Fibroblast of lung (primary cell): ENCODE measurements at places on chromosomes 13 and 19.
A peak's percentile ranks its signal among the peaks of the same experiment; 100 is the strongest.

- no peak for DNase-seq
Measured at GRCh38 chr13:59566561-59566960, 597.2 kb downstream of the DIAPH3 start.

DNA sequence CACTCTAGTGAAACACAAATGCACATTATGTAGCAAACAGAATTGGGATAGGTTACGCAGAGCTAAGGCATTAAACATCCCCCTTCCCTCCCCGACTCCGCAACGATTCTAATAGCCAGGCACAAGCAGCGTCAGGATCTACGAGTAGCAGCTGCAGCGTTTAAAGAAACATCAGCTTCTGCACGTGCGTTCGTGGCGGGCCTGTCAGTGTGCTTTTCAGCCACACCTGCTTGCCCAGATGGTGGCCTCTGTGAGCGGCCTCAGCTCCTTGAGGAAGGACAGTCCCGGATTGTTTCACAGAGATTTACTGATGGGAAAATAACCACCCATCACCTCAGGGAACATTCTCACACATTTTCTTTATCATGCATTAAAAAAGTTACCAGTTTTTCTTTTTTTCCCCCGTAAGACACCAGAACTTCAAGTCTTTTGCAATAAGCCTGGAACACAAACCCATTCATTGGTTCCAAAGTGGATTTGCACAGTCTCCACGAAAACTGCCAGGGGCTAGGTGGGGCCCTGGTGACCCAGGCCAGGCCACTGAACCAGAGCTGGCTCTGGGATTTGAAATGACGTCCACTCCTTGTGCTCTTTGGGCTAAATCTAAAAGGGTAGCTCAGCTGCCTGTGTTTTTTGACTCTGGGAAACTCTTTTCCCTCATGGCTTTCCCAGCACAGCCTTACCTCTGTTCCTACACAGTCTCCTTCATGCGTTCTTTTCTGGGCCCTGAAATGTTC, 325.5 kb downstream of the KCNRG start:
- DNase-seq, result peak; percentile 52

GRCh38 chr19:31002518-31003244, 346.6 kb downstream of the TSHZ3 start:
- no peak for DNase-seq

DNA sequence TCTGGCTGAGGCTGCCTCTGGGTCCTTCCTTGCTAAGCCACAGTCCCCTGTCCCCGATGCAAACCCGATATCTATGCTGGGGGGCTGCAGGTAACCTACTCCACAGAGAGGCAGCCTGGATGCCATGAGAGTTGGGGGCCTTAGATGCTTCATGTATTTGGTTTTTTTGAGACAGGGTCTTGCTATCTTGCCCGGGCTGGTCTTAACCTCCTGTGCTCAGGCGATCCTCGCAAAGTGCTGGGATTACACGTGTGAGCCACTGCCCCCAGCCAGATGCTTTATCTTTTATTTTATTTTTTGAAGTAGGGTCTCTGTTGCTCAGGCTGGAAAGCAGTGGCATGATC, 1.5 kb downstream of the ATCAY start:
- no peak for DNase-seq

- no peak for DNase-seq
Measured at GRCh38 chr19:18488403-18488723, 33.5 kb downstream of the ELL start.

GRCh38 chr19:18657590-18658365, 20.9 kb downstream of the KLHL26 start:
- peak; percentile 92 for DNase-seq

GRCh38 chr19:50729894-50730293, 6.7 kb downstream of the CLEC11A start:
- no peak for DNase-seq

DNA sequence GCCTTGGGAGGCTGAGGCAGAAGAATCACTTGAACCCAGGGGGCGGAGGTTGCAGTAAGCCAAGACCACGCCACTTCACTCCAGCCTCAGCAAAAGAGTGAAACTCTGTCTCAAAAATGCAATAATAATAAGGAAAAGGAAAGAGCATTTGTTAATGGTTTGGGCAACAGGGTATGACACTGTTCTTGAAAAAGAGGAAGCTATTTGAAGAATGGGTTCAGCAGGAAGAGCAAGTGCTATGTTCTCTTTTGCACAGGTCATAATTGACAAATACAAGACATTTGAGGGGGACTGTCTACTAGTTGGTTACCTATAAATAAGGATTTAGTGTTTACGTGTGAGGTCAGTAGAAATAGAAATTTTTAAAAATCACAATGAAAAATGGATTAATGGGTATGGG, 218.3 kb downstream of the DCT start:
- DNase-seq, result no peak

GRCh38 chr13:50692396-50692915, 151.0 kb downstream of the DLEU7 start:
- peak; percentile 52 for DNase-seq

DNA sequence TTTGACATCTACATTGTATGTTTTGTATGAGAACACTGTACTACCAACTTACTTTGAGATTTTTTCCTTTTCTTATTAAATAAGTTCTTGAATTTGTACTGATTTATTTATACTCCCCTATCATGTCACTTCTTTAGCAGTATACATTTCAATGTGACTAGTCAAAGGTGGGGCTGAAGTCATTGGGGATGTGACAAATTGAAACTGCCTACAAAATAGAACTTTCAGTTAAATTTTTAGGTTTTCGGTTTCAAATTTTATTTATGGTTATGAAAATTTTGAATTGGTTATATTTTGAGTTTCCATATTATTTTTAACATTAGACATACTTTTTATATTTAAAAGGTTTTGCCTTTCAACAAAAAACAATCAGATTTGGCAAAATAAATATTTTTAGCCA, 221.6 kb downstream of the NBEA start:
- DNase-seq, result no peak

DNA sequence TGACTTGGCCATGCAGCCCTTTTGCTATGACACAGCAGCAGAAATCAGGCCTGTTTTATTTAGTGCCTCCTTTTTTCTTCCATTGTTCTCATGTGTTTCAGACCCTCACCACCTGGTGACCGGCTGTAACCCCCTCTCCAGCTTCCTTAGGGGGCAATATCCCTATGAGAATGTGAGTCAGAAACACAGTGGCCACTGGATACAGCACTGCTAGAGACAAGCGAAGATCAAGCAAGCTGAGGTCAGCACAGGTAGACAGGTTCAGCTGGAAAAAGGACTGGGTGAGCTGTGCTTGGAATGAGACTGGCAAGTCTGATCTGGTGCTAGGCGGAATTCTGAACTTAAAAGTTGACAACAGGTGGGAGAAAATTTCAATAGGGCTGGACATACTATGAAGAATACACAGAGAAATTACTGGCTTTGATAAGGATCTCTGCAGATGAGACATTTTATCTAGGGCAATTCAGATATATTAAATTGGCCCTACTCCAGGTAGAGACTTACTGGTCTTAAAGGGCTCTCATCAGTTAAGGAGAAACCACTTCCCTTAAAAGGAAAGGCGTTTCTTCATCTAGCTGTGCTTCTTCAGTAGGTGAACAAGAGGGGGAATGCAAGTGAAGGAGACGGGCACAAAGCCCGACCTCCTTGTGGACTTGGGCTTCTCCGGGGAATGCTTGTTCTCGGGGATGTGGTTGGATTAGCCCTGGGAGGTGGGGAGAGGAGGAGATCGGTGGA, 83.3 kb downstream of the ERCC5 start:
- no peak for DNase-seq

GRCh38 chr13:48579165-48579918, 46.5 kb upstream of the RCBTB2 start:
- no peak for DNase-seq

- DNase-seq, result peak; percentile 5
Measured at GRCh38 chr19:42606660-42607351, 12.1 kb upstream of the CEACAM8 start.

GRCh38 chr19:31092274-31092673, 257.0 kb downstream of the TSHZ3 start:
- no peak for DNase-seq

- peak; percentile 81 for DNase-seq
Measured at GRCh38 chr13:51444922-51445321, 7.9 kb downstream of the INTS6 start.

DNA sequence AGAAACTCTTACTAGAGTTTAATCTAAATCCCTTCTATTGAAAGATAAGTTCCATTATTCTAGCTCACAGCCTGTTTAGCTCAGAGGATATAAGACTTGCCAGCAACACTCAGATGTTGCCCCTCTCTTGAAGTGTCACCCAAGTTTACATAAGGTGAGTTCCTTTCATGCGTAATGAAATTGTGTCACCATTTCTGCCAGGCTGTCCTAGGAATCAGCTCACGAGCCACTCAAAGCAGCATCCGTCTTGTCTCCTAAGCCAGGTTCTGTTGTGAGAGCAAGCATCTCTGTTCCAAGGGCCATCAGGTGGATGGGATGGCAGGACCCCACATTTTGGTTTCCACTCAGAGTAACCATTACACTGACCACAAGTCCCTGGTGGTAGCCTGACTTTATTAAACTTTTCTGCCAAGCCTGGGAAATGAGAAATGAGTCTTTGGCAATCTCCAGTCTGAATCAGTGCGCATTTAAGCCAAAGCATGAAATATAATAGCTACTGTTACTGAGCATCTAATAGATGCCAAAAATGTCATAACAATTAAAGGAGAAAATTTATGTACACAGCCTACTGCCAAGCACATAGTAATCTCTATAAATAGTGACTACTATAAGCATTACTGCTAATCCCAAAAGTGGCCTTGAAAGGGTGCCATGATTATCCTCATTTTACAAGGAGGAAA, 179.6 kb upstream of the MIR17HG start:
- peak; percentile 18 for DNase-seq

GRCh38 chr13:43662976-43663375, 123.8 kb downstream of the ENOX1 start:
- DNase-seq, result peak; percentile 6

DNA sequence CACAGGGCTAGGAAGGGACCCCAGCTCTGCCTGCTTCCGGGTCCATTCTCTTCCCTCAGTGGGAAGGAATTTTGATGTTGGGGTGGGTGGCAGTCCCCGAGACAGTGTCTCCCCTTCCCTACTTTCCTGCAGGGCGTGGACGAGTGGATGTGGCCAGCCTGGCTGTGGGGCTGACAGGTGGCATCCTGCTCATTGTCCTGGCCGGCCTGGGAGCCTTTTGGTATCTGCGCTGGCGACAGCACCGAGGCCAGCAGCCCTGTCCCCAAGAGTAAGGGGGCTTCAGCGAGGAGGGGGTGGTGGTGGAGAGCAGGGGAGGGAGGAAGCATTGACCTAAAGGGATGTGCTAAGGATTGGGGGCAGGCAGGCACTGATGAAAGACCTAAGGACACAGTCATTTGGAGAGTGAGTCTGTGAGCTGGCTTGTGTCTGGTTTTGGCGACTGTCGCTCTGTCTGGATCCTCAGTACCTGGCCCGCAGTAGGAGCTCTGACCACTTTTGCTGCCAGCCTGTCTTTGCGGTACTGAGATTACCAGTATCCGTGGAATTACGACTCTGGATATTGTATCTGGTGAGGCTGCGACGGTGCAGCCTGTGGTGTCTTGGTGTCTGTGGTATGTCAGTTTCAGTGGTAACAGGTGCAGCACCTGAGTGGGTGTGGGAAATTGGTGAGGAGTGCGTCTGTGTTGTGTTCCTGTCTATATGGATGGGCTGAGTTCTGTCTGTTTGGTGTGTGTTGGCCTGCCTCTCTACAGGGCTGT, 2.4 kb upstream of the PRR12 start:
- no peak for DNase-seq

DNA sequence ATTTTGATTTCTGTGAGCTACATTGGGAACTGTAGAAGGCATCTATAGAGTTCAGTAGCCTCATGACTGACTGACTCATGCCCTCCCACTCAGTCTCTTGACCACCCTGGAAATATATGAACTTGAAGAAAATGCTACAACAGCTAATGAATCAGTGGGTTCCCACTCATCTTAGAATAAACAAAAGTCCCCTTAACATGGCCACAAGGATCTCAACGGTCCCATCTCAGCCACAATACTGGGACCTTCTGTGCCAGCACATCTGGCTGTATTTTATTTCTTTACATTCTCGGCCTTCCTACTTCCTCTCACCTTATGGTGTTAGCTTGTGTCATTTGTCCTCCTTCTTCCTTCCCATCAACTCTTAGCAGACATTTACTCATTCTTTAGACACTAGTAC, 619.8 kb downstream of the DCT start:
- peak; percentile 22 for DNase-seq

GRCh38 chr13:25319771-25320170, 18.3 kb downstream of the NUP58 start:
- DNase-seq, result peak; percentile 54

GRCh38 chr13:73339086-73339485, 280.3 kb downstream of the KLF5 start:
- no peak for DNase-seq

DNA sequence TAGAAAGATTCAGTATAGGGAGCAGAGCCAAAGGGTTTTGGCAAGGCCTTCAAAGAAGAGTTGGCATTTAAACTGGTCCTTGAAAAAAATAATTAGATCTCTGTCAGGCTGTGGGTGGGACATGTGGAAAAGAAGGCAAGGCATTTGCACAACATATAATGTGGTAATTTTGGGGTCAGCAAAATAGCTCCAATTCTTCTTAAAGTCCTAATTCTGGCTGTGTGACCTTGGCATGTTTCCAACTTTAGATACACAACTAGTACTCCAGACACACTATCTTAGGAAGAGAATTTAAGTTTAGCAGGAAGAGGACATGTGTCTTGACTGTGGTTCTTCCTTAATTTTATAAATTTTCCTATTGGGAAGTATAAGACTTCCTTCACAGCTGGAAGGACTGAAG, 206.3 kb downstream of the PCDH17 start:
- no peak for DNase-seq

- DNase-seq, result no peak
Measured at GRCh38 chr13:63449550-63449949, 2033.9 kb upstream of the PCDH20 start.

GRCh38 chr19:44863990-44864389, 17.9 kb downstream of the NECTIN2 start:
- DNase-seq, result no peak

DNA sequence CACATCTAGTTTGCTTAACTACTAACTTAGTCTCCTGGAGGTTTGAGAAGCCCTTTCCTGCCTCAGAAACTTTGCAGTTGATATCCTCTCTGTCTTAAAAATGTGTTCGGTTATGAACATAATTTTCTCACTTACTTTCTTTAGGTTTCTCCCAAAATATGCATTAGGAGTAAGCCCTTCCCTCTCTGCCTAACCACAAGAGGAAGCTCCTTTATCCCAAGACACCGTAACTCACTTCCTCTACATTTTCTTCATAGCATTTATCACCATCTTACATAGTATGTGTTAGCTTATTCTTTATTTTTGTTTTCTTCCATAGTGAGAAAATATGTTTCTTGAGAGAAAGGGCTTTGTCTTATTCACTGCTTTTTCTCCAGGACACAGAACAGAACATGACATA, 952.5 kb upstream of the ATXN8OS start:
- no peak for DNase-seq

- DNase-seq, result no peak
Measured at GRCh38 chr13:32645854-32646253, 59.6 kb downstream of the PDS5B start.
